Stimulated activated CD8-positive, alpha-beta memory T cell treated with anti-CD3 and anti-CD28 coated beads, Interleukin-4, amount 100 ng/mL, for 24 hours (primary cell): ENCODE measurements at places on chromosomes 1 and 21.

GRCh38 chr1:119286587-119287181 is 81.9 kb upstream of the HAO2 start:
- DNase-seq: no peak

DNA sequence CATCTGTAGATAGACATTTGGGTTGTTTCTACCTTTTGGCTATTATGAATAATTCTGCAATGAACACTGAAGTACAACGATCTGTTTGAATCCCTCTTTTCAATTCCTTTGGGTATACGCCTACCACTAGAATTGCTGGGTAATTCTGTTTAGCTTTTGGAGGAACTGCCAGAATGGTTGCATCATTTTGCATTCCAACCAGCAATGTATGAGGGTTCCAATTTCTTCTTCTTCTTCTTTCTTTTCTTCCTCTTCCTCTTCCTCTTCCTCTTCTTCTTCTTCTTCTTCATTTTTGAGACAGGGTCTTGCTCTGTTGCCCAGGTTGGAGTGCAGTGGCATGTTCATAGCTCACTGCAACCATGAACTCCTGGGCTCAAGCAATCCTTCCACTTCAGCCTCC is 13.8 kb upstream of the THEM5 start:
- DNase-seq: no peak

- no peak for DNase-seq
Observed at GRCh38 chr1:246526915-246527314, 19.8 kb upstream of the SMYD3 start.

DNA sequence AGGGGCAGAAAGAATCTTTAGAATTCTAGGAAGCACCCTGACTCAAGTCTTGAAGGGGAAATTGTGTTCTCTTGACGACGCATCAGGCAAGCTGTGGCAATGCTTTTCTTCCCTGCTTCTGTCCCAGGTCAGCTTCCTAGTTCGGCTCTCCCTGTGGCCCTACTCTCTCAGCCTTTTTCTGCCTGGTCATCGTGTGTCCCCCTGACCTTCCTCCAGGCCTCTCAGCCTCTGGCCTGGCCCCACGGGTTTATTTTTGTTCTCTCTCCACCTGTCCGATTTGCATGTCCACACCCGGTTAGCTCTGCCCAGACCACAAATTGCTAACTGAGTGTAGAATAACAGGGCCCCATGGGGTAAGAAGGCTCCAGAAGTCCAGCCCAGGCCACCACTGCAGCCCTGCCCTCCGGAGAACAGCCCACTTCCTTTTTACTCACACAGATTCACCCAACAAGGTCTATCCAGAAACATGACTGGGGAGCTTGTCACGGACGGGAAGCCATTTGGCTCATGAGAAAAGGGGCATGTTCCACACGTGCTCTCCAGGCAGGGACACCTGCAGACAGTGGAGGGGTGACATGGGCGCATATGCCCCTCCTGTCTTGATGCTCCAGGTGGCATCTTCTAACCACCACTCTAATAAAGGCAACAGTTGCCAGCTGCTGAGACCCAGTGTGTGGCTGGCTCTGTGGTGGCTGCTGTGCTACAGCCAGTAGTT is 9.8 kb downstream of the KCNN3 start:
- DNase-seq: no peak

DNA sequence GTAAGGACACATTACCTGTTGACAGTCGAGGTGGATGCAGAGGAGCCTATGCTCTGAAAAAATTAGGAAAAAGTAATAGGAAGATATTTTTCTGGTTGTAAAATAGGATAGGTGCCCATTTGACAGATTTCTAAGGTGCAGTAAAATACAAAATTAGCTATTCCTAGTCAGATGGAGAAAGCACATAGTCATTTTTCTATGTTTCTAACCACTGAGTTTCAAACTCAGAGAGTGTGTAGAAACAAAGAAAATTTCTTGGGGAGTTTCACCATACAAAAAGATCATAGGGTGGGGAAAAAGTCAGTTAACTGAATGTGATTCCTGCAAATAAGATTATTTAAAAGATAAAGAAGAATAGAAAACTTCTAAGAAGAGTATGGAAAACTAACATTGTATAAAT is 666.9 kb downstream of the KCNT2 start:
- DNase-seq: no peak

DNA sequence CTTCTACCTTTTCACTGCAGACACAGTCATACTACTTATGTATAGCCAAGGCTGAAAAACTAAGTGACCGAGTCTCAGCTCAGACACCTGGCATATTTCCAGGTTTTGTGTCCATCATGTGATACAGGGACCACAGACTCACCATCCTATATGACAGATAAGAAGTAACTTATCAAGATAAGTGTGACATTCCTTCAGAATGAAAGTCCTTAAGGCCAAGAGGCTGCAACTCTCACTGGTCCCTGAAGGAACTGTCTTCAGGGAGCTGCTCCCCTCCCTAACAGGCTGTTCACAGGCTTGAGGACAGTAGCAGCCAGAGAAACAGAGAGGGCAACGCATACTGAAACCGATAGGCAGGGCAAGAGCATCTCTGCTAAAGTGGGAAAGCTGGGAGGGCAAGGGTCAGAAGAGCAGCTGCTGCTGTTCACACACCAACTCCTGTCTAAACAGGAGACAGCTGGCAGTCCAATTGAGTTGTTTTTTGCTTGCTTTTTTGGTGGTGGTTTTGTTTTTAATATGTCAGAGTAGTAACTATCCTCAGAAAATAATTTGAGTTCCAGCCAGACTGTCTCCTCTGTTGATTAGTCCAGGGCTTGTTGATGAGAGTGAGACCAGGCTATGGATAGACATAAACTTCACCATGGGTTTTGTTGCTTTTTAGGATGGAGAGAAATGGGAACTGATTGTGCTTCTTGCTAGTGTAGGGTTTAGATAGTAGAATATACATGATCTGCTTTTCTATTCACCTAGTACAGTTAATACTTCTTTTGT is 67.7 kb downstream of the MACF1 start:
- DNase-seq: no peak

GRCh38 chr1:244409701-244410100 is 42.0 kb downstream of the ADSS2 start:
- no peak for DNase-seq

- DNase-seq: no peak
Observed at GRCh38 chr1:78958711-78959110, 47.8 kb downstream of the ADGRL4 start.

- no peak for DNase-seq
Observed at GRCh38 chr1:22323141-22323845, 128.4 kb upstream of the ZBTB40 start.

GRCh38 chr1:19656780-19657466 is 7.8 kb upstream of the HTR6 start:
- DNase-seq: no peak

GRCh38 chr21:34800797-34801518 is 132.2 kb downstream of the CLIC6 start:
- no peak for DNase-seq

DNA sequence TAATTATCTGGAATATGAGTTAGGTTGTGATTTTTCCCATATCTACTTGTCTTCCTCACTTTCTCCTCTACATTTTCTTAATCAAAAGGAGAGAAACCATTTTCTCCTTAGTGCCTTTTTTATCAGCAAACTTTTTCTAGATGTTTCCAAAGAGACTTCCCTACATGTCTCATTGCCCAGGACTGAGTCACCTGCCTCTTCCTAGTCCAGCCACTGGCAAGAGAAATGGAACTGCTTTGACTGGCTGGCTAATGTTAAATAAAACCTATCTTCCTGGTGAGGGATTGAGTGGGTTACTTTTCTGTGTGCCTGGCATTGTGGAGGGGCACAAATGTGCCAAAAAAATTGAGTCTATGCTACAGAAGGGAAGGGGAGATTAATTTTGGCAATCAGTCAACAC is 52.1 kb upstream of the CD5L start:
- no peak for DNase-seq

DNA sequence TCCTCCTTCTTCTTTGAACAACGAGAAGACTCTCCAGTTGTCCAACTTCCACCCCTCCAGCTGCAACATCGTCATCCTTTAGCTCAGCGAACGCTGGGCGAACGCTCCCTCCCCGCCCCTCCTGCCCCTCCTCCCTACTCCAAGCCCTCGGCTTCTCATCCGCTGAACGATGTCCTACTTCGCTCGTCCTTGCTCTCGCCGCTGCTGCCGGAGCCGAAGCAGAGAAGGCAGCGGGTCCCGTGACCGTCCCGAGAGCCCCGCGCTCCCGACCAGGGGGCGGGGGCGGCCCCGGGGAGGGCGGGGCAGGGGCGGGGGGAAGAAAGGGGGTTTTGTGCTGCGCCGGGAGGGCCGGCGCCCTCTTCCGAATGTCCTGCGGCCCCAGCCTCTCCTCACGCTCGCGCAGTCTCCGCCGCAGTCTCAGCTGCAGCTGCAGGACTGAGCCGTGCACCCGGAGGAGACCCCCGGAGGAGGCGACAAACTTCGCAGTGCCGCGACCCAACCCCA is at the start of gene BCAN:
Gene BCAN (plus strand): TSS at position 357 of the 504 bp plus-strand sequence. CDS start 3,938 bp downstream, outside the sequence.
- DNase-seq: no peak

DNA sequence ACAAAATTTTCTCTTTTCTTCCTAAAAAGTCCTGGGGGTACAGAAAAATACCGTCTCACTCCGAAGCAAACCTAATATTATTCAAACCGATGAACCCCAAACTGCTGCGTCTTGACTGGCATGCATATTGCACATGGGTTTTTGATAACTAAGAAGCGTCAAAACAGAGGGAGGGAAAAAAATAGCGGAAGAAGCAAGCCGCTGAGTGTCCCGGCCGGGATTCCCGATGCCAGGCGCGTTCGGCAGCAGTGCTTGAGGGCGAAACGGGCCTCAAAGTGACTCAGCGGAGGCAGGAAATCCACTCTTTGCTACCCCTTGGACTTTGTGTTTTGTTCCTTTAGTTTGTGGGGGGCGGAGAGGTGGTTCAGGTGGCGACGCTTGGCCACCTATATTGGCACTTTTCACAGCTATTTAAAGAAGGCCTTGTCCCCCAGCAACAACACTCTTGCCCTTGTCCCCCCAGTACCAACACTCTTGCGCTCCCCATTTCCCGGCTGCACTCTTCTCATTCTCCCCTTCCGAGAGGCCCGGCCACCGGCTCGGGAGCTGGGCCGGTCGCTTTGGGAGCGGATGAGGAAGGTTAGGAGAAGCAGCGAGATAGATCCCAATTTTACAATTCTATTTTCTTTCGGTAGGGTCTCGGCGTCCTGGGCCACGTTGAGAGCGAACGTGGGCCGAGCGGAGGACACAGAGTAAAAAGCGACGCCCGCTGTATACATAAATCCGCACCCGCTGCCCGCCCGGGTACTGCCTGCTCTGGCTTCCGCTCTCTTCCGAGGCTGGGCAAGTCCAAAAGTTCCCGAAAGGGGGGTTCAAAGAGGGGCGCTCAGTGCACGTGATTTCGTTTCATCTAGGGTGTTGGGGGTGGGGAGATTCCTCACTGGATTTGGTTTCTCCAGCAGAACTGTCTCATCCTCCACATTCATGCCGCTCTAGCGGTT is 2.5 kb downstream of the LMX1A start:
- DNase-seq: no peak

DNA sequence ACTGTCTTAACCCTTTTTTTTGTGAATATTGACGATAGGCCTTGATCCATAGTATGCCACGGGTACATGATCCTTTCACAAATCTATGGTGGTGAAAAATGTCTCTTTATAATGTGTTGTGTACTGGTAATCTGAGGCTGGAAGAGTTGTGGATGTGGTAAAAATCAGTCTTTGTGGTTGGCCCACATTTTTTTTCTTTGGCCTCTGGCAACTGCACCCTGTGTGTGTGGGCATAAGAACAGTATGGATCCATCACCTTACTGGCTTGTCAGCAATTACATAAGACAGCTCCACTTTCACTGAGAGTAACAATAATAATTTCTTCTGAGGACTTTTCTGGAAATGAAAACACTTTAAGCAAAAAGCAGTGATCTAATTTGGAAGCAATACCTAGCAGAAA is 101.6 kb downstream of the GABPA start:
- no peak for DNase-seq

DNA sequence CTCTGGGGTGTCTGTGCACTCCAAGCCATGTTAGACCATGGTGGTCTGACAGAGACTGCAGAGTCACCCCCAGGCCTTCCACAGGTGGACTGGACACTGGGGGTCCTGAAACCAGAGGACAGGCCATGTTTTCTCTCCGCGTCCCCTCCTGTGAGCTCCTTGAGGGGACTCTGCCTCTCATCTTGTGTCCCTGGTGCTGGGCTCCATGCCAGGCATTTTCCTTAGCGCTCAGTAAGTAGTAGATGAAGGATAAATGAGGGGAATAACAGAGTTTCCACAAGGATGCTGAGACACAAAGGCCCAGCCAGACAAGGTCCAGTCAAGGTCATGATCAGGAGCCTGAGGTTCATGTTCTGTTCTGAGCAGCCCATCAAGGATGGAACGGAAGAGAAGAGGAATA is 57.4 kb downstream of the FAM163A start:
- DNase-seq: no peak

DNA sequence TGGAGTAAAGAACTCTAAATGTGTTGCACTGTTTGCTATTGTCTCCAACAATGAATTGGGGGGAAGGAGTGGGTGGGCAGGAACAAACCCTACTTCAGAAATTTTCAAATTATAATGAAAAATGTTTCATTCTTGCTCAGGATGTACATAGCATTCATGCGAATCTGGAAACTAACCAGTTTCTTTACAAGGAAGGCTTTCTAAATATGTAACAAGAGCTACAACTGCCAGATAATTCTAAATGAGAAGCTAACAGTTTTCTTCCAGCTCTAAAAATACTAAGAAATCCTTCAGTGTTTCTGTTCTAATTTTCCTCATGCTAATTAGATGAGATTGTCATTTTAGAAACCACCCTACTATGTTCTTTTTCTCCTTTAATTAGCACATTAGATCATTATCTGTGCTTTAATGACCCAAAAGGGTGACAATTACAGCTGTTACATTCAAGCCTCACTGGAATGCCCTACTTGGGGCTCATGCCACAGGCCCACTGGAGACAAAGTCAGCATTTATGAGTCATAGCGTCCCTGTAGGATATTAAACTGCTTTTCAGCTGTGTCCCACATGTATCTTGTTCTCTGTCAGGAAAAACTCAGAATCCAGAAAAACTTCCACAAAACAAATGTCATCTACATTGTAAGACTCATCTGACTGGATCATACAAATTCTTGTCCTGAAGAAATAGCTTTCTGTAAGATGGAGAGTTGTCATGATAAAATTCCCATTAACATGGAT is 804.6 kb upstream of the CXADR start:
- DNase-seq: no peak

- DNase-seq: no peak
Observed at GRCh38 chr1:216457356-216457755, 34.1 kb upstream of the USH2A start.
